ENCODE measurements at places on chromosomes 5 and 9.

- peak; percentile 49 for DNase-seq
These were observed 35.6 kb downstream of the DAB2IP start for GRCh38 chr9:121686930-121687541.

GRCh38 chr5:126003309-126003708 lies 419.9 kb upstream of the GRAMD2B start:
- DNase-seq = no peak

DNA sequence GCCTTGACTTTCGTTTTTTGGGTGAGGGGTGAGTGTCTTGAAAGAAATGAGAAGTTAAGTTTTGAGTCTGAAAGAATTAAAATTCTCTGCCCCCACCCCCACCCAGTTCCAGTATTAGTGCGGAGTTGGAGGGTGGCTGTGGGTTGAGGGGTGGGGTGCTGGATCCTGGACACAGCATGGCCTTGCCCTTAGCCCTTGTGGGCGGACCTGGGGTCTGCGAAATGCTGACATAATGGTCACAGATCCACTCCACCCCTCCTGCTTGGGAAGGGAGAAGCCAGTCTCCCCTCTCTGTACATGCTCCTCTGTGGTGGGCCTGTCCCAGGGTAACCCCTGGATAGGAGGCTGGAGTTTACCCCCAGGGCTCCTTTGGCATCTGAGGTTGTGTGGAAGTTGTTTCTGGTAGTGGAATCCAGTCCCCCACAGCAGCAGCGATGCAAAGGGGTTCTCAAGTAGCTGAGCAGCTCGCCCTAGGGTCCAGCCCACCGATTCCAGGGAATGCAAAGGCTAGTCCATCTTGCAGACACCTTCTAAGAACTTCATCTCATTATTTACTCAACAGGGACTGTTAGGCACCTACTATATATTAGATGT lies 42.8 kb upstream of the TCF7 start:
- DNase-seq = no peak

GRCh38 chr9:74729136-74729695 lies 158.5 kb downstream of the TRPM6 start:
- no peak for DNase-seq

- DNase-seq = no peak
These were observed 162.1 kb downstream of the FSTL4 start for GRCh38 chr5:133450286-133450685.

DNA sequence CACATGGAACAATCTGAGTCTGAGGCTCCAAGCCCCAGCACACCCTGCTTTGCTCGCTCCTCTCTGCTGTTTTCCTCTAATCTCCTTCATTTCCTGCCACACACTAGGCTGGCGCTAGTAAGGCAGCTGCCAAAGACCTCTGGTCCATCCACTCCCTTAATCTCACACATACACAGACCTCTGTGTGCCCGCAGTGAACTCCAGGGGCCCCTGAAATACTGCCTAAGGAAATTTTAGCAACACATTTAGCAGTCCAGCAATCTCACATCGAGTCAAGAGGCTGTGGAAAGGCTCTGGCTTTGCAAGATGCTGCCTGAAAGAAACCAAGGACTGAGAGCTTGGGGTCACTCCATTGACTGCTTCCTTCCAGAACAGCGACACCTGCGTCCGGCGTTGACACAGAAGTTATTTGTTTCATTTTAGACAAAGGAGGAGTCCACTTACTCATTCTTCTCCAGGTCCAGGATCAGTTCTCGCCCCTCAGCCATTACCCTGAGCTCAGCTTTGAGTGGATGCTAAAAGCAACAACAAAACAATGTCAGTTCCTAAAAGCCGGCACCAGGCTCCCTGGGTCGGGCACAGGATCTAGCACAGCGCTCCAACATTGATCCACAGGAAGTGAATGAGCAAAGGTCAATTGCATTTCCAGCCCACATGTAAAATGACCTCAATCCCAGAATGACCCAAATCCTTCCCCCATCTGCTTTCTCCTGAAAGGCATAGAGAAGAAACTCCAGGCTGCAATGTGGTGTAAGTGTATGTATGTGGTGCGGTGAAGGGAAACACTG lies 11.5 kb downstream of the ADAM19 start:
- DNase-seq = no peak

DNA sequence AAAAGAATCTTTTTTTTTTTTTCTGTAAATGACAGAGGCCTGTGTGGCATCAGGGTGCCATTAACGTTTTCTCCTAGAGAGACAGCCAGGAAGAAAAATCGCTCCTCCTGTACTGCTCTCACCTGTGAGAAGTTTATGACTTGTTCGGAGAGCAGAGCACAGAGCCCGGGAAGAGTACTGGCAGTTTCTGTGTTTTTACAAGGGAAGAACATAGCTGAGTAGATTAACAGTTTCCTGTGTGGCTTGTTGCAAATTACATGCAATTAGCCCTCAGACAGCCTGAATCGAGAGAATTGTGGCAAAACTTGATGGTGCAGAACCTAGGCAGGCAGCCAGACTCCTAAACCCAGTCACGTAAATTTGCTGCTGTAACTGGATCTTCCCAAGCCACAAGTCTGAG lies 32.1 kb downstream of the PRKACG start:
- no peak for DNase-seq

DNA sequence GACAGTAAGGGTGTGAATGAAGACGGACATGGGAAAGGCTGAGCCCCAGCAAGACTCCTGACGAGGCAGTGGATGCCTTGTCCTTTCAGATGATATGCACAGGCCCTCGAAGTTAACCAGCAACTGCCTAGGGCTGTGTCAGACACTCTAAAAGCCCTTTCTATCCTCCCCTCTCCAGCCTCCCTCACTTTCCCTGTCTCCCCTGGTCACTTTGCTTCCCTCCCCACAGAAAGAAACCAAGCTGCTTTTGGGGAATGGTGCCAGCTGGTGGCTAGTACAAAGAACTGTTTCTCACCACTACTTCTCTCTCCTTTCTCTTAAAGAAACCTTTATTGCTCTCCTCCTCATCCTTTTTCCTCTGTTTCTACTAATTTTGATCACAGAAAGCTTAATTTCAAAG lies 21.4 kb downstream of the LHFPL2 start:
- DNase-seq = no peak

GRCh38 chr5:175617447-175617846 lies 40.4 kb upstream of the HRH2 start:
- DNase-seq = no peak

- no peak for DNase-seq
These were observed 53.3 kb downstream of the NREP start for GRCh38 chr5:111703662-111704061.

GRCh38 chr5:1167728-1168709 lies 33.4 kb upstream of the SLC6A19 start:
- DNase-seq = peak; percentile 72

DNA sequence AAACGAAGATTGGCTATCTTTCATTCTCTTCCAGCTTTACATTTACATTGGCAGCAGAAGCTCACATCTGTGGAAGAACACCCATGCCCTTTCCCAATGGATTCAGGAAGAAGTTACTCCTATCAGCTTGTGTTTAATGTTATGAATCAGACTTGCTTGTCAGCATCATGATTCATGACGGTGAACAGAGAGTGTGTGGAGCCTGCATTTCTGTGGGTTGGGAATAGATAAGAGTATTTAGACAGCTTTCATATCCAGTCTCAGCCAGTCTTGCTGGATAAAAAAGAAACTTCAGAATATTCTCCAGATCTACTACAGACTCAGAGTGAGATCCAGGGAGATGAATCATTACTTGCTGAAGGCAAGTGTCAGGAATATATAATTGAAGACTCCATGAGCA lies 812.9 kb upstream of the ZNF608 start:
- no peak for DNase-seq

All from NCI-H345 (cell line).